Right lobe of liver (tissue), 6 donors: ENCODE measurements at places on chromosomes 5 and 9. TPM values are rescaled to one million over a fixed set of nuclear protein-coding genes. Genes with fewer than 3 reads are reported as not detected.

DNA sequence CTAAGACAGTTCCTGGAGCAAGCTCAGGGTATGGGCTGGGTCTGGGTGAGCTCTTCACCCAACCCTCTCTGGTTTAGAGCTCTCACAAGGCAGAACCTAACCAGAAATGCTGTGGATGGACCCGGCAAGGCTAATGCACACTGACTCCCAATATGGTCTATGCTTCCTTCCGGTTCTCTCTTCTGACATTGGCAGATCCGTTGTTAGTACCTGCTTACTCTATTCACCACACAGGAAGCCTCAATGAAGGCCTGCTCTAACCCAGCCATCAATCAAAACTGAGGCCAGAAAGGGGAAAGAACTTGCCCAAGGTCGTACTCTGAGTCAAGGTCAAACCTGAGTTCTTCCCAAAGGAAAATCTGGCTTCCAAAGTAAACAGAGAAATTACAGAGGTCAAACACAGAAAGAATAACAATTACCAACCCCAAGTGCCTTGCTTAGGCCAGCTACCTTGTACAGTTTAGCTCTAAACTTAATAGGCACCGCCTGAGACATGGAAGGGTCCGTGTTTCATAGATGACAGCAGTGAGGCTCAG lies 46.0 kb upstream of the AKNA start:
- no peak for DNase-seq

GRCh38 chr5:72519111-72519510 lies 11.9 kb upstream of the ZNF366 start:
- no peak for DNase-seq

GRCh38 chr9:70411121-70411929 lies 3.1 kb downstream of the KLF9 start:
- DNase-seq, result peak; percentile 62

DNA sequence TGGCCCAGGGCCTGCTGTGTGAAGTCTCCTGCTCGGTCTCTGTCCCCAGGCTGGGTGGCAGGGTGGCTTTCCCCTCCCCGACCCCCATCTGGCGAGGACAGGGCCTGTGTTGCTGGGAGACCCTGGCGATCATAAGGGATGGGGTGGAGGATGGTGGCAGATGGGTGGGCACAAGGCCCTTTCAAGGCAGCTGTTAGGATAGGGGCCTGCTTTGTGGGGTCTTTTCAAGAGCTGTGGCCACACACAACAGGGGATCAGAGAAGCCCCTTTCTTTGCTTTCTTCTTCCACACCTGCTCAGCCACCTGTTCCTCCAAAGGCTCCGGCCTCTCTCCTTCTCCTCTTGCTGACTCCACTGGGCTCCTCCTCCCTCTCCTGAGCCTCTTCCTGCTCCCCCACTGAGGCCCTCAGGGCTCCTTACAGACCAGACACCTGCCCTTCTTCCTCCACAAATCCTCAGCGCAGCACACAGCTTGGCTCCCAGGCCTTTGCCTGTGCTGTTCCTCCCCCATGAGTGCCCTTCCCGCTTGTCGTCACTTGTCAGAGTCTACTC lies 15.0 kb upstream of the NEURL1B start:
- peak; percentile 19 for DNase-seq

- no peak for DNase-seq
These were observed 99.6 kb downstream of the DOCK2 start for GRCh38 chr5:169736653-169737052.

BARHL1 gene
- not detected for total RNA-seq

SLC1A3 gene
- total RNA-seq, result 8.9 TPM

GRCh38 chr5:134877159-134877558 lies 3.0 kb downstream of the TXNDC15 start:
- no peak for DNase-seq

PAEP gene
- not detected for total RNA-seq
